ENCODE measurements at places on chromosomes 12 and 14.
A peak's percentile ranks its signal among the peaks of the same experiment; 100 is the strongest.

GRCh38 chr12:112762753-112763152 is 28.8 kb upstream of the RPH3A start:
- DNase-seq: no peak

GRCh38 chr12:52054833-52055730 is 3.8 kb downstream of the NR4A1 start:
- no peak for DNase-seq

DNA sequence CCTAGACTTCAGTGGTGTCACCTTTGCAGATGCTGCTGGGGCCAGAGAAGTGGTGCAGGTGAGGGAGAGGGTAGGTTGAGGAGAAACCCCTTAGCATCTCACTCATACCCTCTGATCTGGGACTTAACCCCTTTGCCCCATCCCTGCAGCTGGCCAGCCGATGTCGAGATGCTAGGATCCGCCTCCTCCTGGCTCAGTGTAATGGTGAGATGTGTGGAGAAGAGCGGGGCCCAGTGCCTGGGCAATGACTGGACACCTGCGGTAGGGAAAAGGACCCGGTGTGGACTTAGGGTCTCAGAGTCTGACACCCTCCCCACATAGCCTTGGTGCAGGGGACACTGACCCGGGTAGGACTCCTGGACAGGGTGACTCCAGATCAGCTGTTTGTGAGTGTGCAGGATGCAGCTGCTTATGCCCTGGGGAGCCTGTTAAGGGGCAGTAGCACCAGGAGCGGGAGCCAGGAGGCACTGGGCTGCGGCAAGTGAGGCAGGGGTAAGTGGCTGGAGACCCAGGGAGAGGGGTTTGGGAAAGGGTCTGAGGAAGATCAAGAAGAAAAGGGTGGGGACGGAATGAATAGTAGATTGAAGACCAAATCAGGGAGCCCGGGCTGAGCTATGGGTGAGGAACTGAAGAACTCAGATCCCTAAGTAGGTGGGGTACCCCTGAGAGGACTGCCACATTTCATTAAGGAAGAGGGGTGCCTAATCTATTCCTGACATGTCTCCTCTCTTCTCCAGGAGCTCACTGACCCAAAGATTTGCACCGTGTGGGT is 7.6 kb downstream of the B4GALNT1 start:
- no peak for DNase-seq

DNA sequence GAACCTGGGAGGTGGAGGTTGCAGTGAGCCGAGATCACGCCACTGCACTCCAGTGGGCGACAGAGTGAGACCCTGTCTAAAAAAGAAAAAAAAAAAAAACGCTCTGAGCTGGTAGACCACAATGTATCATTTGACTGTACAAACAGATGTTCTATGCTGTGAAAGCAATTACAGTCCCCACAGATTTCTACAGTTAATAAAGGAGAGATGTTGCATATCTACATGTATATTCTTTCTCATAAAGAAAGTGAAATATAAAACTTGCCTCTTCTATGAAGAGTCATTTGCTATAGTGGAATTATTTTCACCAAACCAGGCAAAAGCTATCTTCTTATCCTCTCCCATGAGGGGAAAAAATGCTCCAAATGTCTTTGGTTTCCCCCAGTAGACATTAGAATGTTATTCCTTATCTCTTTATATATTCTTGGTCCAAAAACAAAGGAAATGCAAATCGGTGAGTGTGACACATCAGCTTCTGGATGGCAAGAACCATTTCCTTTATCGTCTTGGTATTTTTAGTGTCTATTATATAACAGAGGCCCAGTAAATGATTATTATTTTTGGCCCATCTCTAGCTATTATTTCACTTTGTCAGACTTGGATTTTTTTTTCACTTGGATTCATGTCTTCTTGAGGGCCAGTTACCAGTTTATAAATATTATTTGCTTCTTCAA is 230.4 kb downstream of the SSPN start:
- DNase-seq: no peak

GRCh38 chr12:31321897-31322228 is 4.1 kb downstream of the SINHCAF start:
- no peak for DNase-seq

DNA sequence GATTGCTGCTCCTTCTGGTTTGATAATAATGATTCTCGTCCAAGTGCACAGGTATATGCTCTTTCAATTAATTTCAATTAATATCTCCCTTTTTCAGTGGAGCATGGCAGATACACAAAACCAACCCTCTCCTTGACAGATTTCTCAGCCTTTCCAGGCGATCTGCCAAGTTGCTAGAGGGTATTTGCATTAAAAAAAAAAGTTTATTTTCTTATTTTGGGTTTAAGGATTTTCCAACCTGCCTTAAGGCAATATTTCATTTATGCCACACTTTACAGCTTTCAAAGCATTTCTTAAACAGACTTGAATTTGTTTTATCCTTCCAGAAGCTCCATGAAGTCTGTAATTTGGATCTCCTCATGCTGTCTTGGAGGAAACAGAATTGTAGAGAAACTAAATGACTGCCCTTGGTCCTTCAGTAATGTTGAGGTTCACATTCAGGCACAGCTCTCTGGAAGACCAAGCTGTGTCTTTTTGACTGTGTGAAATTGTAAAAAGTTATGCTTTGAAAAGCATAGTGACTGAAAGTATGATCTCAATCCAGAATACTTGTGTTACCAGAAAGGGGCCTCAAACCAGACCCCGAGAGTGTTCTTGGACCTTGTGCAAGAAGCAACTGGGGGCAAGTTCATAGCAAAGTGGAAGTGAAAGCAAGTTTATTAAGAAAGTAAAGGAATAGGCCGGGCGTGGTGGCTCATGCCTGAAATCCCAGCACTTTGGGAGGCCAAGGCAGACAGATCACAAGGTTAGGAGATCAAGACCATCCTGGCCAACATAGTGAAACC is 2.3 kb downstream of the DGLUCY start:
- DNase-seq: no peak

DNA sequence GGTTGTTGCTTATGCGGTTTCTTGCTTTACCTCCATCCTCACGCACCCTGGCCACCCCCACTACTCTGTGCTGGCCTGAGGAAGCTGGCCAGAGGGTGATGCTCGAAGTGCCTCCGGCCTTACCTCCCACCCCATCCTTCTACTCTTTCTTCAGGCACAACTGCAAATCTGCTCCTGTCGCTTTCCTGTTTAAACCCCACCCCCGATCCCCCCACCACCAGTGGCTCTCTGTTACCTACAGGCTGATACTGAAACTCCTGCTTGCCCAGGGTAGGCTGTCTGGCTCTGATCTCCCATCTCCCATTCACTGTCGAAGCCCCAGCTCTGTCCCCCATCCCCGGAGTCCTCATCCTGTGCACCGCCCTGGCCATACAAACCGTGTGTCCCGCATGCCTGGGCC is 111.5 kb downstream of the PRMT8 start:
- no peak for DNase-seq

- peak; percentile 28 for DNase-seq
Observed at GRCh38 chr14:76546426-76547221, 170.7 kb downstream of the ESRRB start.

DNA sequence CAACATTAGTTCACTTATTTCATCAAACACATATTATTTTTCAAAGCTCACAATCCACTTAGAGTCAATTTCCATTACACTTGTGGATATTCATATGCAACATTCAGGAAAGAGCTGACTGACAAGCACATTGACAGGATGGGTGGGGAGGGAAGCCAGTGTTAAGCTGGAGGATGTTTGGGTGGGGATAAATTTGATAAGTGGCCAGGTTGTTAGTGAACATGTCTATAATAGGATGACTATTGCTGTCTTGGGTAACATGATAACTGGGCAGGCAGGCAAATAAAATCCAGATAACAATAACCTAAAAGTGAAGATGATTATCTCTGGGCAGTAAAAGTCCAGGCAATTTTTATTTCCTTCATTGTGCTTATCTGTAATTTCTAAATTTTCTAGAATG is 73.8 kb upstream of the OSBPL8 start:
- no peak for DNase-seq

Measured in NCI-H1930 (cell line).